Lung microvascular endothelial cell (primary cell): ENCODE measurements at places on chromosomes 13 and 19. TPM values are rescaled to one million over a fixed set of nuclear protein-coding genes. Genes with fewer than 3 reads are reported as not detected.
A peak's percentile ranks its signal among the peaks of the same experiment; 100 is the strongest.

THOP1 gene
- total RNA-seq = 26.6 and 36.8 TPM in 2 replicates

DNA sequence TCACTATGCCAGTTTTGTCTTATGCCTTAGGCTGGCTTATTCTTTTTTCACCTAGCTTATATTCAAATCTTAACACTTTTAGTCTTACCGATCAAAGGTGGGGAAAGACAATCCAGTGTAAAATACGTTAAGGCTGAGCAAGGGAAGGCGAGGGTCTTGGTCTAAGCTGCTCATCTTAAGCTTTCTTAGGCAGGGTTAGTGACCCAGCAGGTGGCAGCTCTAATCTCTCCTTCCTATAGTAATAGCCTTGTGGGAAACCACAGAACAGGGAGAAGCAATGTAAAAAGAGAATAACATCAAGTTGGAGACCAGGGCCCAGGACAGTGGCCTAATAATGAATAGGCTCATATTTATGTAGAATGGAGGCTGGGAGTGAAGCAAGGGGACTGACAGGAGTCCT, 45.9 kb downstream of the COG3 start:
- DNase-seq = no peak

INTS6 gene
- total RNA-seq = 24.8 and 34.3 TPM in 2 replicates

PABPC3 gene
- under 0.01 TPM in 2 replicates for total RNA-seq

- DNase-seq = no peak
Observed at GRCh38 chr13:73061473-73061872, 2.7 kb downstream of the KLF5 start.

KRTDAP gene
- total RNA-seq = not detected in 2 replicates

PLIN5 gene
- 4.6 and 23.2 TPM in 2 replicates for total RNA-seq

CD209 gene
- not detected in 2 replicates for total RNA-seq

- no peak for DNase-seq
Observed at GRCh38 chr13:44221657-44222056, 152.0 kb upstream of the SERP2 start.

DNA sequence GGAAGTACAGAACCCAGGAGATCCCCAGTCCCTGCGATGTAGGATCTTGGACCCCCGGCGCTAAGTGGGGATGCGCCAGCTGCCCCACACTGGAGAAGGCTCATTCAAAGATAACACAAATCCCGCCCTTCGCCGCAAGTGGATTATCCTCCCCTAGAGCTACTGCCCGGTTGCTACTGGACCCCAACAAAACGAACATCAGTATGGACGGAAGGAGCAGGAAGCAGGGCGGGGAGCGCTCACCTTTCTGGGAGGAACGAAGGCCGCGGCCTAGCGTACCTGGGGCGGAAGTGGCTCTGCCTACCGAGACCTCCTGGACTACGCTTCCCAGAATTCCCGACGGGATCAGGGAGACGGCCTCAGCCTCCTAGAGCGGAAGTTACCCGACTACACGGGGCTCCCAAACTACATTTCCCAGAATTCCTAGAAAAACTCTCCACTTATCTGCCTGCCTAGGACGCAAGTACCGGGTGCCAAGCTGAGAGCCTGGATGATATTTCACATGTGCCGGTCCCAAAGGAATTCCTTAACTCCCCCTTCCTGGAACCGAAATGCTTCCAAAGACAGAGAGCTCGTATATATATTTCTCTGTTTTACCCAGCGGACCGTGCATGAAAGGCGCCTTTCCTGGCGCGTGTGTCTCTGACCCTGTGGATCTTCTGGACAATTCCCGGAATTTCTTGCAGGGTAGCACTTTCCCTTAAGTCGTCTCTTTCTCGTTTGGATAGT, at the start of gene ZNF112:
ZNF112 (minus strand) TSS at position 298 of the 729 bp plus-strand sequence. CDS start 16,141 bp downstream, outside the sequence.
- DNase-seq = peak; percentile 90

- no peak for DNase-seq
Observed at GRCh38 chr13:108855737-108856387, 226.5 kb downstream of the MYO16 start.

GRCh38 chr19:35355791-35356460, 2.3 kb upstream of the FFAR3 start:
- DNase-seq = no peak

GRCh38 chr19:3370214-3370720, 3.9 kb downstream of the NFIC start:
- DNase-seq = no peak

SBK3 gene
- total RNA-seq = 0.20 and 0.22 TPM in 2 replicates

GZMM gene
- total RNA-seq = not detected in 2 replicates

DNA sequence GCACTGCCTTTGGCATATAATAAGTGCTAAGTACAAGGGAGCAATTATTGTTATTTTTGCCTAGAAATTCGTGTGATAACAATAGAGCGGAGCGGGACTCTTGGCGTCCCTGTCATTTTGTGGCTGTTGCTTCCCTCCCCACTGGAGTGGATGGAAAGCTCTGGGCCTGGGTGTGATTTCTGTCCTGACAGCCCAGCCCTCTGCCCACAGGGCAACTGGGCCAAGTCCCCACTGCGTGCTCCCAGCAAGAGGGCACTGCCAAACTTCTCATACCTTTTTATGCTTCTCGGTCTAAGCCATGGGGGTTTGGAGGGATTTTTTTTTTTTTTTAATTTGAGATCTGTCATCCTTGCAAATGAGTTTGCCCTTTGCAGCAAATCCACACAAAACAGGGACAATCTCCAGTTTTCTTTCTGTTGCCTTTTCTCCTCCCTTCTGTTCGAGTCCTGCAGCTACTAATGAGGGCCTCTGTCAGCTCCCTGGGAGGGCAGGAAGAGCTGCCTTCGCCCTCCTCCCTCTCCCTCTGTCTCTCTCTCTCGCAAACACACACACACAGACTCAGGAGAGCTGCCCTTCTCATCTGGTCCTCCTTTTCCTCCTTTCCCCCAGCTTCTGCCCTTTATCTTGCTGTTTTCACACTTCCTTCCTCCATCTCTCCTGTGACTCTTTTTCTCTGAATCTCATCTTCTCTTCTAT, 103.9 kb downstream of the DNAJC15 start:
- no peak for DNase-seq

DNA sequence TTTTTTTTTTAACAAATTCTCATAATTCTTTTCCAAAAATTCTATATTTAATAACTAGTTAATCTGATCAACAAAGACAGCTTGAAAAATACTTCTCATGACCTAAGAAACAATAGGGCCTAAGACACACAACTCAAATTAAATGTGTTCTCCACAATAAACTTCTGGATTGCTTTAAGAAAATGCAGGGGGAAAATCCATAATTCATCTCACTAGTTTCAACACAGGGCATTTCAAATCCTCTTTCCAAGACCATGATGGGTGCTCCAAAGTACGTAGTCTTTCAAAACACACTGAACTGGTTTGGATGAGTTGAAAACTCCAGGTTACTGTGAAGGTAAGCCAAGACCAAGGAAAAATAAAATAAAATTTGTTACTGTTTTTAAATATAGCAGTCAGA, 62.6 kb downstream of the DCLK1 start:
- no peak for DNase-seq

DNA sequence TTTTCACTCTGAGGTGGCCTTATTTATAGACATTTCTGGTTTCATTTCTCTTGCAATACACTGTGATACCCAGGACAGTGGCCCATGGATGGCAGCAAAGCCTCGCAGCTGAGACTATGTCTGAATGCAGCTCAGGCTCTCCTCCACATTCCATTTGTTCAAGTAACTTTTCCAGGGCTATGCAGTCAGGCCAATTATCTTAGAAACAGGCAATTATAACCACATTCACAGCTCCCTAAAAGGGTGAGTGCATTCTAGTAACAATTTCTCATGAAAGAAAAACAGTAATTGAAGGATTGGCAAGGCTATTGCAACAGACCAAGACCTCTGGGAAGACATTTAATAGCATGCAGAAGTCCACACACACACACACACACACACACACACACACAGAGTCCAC, 264.0 kb downstream of the TBC1D4 start:
- no peak for DNase-seq

NOVA2 gene
- 3.7 and 6.2 TPM in 2 replicates for total RNA-seq

TMIGD2 gene
- total RNA-seq = not detected in 2 replicates

RGL3 gene
- 0.22 and 1.8 TPM in 2 replicates for total RNA-seq

- peak; percentile 64 for DNase-seq
Observed at GRCh38 chr19:41225238-41226052, 6.4 kb downstream of the AXL start.

- DNase-seq = no peak
Observed at GRCh38 chr13:41763782-41764181, 197.1 kb downstream of the VWA8 start.

GRCh38 chr13:33639158-33639557, 178.8 kb upstream of the RFC3 start:
- no peak for DNase-seq

ZNF579 gene
- total RNA-seq = 2.4 and 2.6 TPM in 2 replicates
